ENCODE measurements at places on chromosomes 7 and 10.

DNA sequence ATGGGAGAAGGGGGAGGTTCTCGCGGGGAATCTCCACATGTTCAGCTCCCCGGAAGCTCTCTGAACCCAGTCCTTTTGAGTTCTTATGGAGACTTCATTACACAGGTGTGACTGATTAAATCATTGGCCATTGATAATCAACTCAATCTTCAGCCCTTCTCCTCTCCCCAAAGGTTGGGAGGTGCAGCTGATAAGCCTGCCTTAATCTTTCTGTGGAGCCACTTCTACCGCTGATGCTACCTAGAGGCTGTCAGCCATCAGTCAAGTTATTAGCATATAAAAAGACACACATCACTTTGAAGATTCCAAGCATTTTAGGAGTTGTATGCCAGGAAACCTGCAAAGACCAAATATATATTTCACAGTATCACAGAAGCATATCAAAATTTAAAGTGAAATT lies 91.7 kb downstream of the MARCHF5 start:
- no peak for DNase-seq

DNA sequence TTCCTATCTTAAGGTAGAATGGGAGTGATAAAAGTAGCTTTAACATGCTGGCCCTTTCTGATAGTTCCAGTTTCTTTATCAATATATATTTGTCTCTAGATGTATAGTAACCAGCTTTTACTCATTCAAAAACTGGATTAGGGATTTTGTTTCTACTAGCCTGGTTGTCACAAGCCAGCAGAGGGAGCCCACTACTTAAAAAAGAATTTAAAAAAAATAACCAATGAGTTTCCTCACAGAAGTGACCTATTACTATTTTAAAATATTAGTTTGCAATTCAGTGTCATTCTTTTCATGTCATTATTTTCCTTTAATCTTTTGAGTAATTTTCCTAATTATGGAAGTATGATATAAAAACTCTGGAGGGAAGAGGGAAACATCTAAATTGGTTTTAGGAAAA lies 142.1 kb downstream of the PHTF2 start:
- peak; percentile 50 for DNase-seq

DNA sequence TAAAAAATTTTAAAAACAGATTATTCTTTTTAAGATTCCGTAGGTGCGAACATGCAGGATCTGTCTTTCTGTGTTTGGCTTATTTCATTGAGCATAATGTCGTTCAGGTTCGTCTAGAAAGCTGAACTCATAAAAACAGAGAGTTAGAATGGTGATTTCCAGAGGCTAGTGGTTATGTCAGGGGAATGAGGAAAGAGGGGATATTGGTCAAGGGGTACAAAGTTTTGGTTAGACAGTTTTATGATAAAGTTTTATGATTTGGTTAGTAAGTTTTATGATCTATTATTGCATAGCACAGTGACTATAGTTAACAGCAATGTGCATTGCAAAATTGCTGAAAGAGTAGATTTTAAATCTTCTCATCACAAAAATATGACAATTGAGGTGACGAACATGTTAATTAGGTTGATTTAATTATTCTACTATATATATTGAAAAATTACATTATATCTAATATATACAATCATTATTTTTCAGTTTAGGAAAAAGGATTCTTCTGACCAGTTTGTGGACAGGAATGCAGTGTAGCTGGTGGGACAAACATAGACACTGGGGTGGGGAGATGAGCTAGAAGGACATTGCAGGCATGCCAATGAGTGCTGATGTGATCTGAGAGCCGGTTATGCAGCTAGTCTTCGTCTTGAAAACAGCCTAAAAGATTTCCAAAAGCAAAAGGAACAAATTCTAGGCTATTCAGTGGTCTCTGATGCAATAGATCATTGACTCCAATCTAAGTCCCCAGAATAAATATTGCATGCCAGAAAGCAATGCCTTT lies 31.3 kb upstream of the MALRD1 start:
- no peak for DNase-seq

DNA sequence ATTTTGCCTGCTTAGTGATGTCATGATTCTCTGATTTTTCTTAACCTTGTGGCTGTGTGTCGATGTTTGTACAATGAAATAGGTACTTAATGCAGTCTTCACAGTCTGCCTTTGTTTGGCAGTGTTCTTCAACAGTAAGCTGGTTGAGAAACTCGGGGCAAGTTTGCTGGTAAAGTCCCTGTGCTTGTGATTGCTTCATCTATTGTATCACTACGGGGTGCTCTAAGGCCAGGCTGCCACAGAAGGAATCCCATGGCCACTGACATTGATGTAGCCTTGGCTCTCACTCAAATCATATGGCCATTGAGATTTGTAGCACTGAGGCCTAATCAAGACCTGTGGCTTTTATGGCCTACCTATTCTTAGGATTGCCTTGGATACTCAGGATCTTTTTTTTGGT lies 33.5 kb upstream of the PRSS37 start:
- peak; percentile 67 for DNase-seq

GRCh38 chr10:120765226-120765803 lies 85.8 kb upstream of the WDR11 start:
- DNase-seq = peak; percentile 57

DNA sequence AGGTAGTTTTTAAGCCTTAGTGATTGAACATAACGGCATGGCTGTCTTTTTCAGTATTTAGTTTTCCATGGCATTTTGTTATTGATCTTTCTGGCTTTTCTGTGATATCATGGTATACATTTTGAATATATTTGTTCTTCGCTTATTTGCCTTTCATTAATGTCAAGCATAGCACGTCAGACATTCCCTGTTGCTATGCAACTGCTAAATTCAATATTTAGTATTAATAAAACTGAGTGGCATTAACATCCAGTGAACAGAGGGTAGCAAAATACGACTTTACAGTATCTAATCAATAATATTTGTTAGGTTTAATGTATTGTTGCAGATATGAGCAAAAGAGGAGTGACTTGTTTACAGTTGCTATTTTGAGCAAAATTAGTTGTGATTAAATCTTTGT lies 72.5 kb downstream of the LCOR start:
- DNase-seq = no peak

- DNase-seq = no peak
Observed at GRCh38 chr10:51654918-51655317, 44.5 kb downstream of the CSTF2T start.

- DNase-seq = peak; percentile 36
Observed at GRCh38 chr10:84715911-84716310, 387.5 kb downstream of the CCSER2 start.

DNA sequence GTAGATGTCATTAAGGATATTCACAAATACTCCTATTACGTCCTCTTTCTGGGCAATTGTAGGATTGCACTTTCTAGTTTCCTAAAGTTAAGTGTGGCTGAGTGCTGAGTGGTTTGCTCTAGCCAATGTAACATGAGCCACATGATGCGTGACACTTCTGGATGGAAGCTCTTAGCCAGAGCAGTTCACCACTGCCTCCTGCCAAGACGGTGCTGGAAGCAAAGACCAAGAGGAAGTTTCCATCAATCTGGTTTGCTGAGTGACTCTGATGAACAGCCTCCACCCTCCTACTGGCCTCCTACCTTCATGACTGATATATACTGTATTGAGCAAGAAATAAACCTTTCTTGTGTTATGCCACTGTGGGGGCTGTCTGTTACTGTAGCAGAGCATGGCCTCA lies 318.1 kb downstream of the KCNMA1 start:
- DNase-seq = peak; percentile 26

DNA sequence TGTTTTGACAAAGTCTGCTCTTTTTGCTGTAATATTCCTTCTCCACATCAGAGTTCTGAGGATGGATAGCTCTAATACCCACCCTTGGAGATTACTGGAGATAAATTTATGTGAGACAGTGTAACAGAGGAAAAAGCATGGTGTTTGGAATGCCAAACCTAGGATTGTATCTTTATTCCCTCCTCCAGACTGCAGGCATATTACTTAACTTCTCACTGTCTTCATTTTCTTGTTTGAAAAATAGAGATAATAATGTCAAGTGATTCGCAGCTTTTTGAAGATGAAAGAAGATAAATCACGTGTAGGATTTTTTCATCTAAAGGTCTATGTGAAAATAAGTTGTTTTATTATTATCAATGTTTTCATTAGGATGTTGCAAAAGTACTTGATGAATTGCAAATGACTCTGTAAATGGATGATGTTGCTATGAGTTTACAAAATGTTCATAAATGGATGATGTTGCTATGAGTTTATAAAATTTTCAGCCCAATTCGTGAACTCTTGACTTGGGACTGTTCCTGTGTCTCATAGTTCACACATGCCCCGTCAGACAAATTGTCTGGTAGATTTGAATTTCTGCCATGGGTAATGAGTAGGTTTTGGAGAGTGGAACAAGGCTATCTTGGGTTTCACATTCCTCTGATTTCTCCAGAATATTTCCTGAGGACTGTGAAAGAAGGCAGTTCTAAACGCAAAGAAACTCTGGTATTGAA lies 113.1 kb upstream of the IGFBP3 start:
- DNase-seq = no peak

DNA sequence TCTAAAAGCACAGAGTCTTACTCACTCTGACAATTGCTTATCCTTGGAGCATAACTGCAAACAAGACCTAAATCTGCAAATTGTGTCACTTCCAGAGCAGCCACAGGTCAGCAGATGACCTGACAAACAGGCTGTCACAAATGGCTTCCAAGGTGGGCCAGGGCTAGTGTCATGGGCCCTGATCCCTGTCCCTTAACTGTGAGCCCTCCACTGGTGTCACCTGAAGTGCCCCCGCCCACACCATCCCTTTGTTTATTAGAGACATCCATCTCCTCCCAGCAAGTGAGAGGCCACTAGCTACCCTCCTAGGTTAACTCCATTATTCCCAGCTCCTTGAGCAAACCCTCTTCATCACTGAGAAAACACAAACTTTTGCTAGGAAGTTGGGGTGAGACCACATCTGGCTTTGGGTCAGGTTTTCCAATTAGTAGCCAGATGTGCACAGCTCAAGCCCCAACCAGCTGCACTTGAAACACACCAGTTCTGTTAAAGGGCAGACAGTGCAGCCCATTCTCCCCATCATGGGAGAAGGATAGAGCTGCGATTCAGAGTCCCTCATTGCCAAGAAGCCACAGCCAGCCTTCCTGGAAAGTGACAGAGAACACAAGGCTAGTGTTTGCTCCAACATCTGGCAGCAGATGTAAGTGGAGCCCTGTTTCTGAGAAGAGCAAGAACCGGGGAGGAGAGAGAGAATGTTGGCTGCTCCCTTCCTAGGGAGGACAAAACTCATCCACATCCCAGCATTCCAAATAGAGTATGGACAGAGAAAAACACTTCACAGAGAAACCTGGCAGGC lies 75.7 kb upstream of the NANOS1 start:
- DNase-seq = no peak

DNA sequence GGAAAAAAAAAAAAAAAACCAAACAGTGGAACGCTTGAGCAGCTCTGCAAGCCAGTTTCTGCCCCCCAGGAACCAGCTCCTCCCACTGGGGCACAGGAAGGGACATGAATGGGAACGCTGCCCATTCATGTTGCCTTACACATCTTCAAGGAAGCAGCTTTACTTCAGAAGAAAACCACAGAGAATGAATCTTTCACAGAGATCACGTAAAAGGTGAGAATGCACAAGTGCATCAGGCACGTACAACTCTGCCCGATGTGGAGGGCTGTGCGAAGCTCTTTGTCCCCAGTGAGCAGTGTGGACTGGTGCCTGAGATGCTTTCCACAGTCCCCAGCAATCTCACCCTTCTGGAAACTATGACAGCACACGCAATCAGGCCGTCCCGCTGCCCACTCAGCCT lies 106.2 kb downstream of the DLG5 start:
- no peak for DNase-seq

- no peak for DNase-seq
Observed at GRCh38 chr10:75938380-75939122, 507.1 kb downstream of the LRMDA start.

DNA sequence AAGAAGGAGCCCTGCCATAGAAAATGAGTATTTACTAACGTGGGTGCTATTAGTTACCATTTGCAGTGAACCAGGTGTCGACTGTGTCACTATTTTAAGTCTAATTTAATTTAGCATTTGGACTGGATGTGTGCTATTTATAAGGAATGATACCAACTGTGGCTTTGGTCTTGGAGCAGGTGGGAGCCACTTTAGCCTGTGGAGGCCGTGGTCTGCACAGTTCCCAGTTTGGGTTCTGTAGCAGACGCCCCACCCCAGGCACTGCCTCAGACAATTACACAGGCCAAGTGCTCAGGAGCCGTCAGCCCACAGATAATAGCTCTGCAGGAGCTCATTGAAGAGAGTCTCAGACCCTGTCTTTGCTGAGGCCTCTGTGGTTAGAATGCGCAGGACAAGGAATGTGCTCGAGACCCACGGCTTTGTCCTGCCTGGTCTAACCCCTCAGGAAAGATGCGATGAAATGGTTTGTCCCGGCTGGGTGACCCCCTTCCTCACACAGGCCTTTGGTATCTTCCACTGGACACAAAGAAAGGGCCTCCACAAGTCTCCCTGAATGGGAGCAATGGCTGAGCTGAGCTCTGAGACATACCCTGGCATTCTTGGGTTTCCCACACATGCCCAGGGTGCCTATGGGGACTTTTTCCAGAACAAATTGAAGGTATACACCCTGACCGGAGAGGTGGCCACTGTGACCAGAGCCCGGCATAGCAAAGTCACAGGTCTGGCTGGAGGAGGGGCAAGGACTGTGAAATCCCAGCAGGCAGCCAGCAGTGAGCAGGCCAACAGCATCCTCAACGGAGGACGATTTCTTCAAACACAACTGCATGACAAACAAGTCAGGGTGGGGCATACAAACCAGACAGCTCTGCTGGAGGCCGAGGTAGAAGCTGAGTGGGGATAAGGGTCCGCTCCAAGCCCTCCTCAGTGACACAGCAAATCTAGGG lies 251.2 kb downstream of the ARHGAP12 start:
- DNase-seq = no peak

- DNase-seq = no peak
Observed at GRCh38 chr7:112018305-112019030, 187.7 kb downstream of the DOCK4 start.

- no peak for DNase-seq
Observed at GRCh38 chr10:103843045-103843444, 12.3 kb downstream of the SH3PXD2A start.

DNA sequence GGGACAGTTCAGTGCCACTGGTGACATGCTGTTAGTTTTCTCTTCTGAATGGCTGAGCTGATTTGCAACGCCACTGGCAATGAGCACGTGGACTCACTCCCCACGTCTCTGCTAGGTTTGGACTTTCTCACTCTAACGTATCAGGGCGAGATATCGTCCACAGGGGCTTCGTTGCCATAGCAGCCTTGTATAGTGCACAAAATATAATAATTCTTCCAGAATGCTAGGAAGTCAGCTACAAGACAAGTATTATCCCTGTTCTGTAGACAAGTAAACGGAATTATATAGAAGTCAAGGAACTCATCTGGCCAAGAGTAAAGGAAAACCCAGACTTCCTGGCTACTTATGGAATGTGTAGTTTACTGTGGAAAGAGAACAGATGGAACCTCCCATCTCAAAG lies 226.8 kb downstream of the ARHGAP21 start:
- no peak for DNase-seq

DNA sequence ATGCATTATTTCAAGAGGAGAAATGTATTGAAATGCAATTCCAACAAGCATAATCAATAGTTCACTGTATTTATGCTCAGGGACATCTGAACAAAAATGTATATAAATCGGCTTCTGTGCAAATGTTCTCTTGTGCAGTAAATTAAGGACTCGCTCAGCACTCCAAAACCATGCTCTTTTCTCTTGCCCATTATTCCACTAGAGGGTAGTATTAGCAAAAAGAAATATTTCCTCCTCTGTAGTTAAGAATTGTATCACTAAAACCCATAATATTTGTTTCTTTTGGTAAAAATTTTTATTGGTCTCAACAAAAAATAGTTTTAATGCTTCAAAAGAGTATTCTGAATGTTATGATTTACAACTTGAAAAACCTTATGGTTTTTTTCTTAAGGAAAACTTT lies 803.1 kb downstream of the PCDH15 start:
- no peak for DNase-seq
